ENCODE measurements at places on chromosomes 1 and 21.
A peak's percentile ranks its signal among the peaks of the same experiment; 100 is the strongest.

DNA sequence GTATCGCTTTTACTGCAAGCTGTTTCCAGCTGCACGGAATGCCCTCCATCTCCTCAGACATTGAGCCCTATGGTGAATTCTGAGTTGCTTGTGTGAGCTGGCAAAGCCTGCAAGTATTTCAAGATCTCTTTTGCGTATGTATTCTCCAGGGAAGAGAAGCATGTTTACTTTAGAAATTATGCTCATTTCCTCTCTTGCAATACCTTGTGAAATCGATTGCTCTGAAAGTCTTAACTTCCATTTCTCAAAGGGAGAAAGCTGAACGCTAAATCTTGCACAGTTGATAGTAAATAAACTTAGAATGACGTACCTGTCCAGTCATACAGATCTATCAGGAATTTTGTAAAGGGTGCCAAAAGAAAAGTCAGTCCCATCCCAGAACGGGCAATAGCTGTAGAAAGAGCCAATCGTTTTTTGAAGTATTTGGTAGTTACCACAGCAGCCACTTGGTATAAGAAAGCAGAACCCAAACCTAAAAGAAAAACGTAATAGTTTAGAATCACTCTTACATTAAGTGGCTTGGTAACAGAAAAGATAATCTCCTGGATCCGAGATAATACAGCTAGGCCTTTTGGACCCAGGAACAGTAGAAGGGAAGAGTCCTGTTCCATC, 10.0 kb downstream of the SLC16A4 start:
- peak; percentile 15 for DNase-seq

- no peak for DNase-seq
Measured at GRCh38 chr1:9416506-9416905, 122.8 kb upstream of the SLC25A33 start.

- peak; percentile 88 for DNase-seq
Measured at GRCh38 chr1:227192163-227192562, 126.1 kb downstream of the CDC42BPA start.

DNA sequence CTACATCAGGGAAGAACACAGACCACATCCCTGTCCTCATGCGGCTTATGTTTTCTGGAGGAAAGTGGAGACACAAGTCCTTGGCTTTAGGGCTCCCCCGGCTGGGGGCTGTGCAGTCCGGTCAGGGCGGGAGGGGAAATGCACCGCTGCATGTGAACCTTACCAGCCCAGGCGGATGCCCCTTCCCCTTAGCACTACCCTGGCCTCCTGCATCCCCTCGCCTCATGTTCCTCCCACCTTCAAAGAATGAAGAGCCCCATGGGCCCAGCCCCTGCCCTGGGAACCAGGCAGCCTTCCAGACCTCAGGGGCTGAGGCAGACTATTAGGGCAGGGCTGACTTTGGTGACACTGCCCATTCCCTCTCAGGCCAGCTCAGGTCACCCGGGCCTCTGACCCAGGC, 45.5 kb downstream of the TNNT2 start:
- DNase-seq = no peak

GRCh38 chr1:94101613-94102525, 19.1 kb downstream of the ABCA4 start:
- no peak for DNase-seq

DNA sequence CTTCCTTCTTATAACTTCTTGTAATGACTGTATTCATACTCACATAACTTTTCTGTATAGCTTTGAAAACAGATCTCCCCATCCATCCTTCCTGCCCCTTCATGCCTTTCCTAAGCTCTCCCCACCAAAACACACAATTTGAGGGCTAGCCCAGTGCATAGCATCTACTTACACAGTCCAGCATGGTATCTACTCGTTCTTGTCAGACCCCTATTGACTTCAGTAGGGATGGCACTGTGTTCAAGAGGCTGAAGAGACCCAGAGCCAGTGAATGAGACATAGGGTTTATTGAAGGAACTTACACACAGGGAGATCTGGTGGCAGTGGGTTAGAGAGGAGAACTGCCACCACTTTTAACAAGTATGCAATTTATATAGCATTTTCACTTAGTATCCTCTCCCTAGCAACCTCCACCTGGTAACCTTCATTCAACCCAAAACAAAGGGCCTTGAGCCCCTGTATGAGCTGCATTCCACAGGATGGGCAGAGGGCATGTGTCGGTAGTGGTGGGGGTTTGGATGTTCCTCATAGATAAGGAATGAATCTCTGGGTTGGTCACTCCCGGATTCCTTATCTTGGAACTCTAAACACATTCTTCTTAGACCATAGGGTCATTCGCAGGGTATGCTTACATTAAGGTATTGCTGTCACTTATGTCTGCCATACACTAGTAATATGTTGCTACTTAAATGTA, 64.9 kb upstream of the GNG12 start:
- DNase-seq = no peak

DNA sequence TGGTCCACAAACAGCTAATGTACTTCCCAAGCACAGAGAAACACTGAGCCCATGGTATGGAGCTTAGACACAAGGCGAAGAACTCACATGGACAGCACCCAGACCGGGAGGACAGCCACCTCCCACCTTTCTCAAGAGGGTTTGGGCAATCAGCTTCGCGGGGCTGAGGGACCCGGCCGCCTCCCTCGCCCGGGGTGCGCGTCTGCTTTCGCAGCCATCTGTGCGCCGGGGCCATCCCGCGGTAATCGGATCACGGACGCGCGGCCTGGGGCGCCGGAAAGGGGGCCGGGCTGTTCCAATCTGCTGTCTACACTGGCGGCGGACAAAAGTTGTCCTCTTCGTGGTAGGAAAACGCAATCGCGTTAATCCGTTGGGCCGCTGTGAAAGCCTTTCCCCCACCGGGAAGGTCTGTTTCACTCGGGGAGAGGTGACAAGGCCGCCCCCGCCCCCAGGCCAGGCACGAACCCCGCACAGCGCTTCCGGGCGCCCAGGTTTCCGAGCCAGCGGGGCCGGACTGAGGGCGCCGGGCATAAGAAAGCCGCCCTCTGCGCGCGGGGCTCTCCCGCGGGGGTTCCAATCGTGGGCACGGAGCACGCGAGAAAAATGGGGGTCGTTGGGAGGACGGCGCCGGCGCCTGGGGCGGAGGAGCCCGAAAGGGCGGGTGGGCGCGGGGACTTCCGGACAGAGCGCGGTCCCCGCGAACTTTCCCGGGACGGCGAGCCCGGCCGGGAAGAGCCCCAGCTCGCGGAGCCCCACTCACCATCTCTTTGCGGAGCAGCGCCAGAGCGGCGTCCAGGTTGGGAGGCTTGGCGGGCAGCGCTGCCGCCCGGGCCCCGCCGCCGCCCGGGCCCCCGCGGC, 664 bp downstream of the FAM89A start:
- DNase-seq = peak; percentile 57

DNA sequence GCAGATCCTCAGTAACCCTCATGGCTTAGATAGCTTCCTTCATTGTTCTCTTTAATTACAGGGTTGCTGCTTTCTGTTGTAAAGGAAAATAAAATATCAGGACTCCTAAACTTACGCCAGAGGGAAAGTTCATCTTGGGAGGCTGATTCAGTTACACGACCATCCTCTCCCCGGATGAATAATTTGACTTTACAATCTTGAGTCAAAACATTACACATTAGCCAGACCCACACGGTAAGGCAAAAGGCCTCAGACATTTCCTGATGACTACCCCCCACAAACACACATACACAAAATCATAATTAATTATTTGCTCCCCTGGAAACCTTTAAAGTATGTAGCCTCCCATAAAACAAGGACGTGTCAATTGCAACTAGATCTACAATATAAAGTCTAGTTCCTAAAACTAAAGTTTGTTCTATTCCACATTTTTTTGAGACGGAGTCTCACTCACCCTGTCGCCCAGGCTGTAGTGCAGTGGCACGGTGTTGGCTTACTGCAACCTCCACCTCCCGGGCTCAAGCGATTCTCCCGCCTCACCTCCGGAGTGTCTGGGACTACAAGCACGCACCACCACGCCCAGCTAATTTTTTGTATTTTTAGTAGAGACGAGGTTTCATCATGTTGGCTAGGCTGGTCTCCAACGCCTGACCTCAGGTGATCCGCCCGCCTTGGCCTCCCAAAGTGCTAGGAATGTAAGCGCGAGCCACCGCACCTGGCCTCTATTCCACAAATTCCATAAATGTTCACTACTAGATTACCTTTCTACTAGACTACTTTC, 830 bp upstream of the PRDX1 start:
- no peak for DNase-seq

DNA sequence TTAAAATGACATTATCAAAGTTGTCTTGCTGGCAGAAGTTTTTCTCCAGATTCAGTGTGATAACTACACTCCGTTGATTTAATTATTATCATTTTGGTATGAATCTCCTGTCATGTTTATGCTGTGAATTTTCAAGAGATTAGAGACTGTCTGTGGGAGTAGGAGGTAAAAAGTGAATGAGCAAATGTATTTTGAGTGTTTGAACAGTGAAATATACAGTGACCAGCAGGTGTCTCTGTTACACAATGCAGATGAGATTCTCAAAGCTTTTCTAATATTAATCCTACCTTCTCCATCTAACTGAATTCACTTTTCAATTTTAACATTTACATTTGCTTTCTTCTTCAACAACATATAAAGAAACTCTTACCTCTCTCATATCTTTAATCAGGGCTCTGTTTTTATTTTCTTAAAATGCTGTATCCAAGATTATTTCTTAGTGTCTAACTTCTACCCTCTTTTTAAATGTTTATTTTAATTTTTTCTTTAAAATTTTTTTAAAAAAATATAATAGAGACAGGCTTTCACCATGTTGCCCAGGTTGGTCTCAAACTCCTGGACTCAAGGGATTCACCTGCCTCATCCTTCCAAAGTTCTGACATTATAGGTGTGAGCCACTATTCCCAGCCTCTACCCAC, 20.9 kb upstream of the HSPA13 start:
- DNase-seq = peak; percentile 81

DNA sequence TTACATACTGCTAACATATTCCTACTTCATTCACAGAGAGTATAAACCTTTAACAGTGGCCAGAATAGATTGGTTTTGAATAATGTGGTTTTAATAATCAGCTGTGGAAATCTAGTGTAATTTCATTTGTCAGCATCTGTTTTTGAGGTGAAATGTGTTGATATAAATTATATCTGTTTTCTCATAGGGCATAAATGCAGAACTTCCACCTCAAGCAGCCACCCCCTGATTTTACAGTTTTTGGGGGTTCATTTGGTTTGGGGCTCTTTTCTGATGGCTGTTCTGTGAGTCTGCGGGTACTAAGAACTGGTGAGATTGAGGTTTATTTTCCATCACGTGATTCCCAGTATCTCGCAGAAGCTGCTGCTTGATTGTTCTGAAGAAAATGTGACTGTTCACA, 23.2 kb downstream of the EDARADD start:
- no peak for DNase-seq

DNA sequence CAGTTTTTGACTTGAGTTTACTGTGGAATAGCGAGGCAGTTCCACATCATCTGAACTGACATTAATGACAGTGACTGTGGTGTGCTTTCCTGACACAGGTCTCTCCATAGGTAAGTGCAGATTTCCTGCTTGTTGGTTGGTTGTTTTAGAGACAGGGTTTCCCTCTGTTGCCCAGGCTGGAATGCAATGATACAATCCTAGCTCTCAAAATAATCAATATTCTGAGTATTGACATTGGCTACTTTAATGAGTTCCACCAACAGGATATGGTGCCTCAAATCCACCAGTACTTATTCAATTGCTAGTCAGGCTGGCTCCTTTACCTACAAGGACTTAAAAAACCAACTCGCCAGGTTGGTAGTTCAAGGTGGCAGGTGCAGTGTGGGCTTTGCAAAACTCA, 63.8 kb downstream of the CLSTN1 start:
- no peak for DNase-seq

DNA sequence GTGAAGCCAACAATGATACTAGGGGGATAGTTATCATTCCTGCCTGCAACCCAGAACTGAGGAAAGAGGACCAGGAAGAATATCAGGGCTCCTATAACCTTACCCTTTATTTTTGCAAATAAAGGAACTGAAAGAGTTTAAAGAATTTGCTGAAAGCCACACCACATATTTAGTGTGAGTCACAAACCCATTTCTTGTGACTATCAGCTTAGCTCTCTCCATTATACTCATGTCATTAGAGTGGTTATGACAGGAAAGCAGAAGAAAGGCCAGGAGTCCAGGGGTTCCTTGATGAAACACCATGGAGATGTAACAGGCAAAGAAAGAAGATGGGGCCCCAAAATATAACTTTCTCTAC, 141.1 kb upstream of the SAMSN1 start:
- no peak for DNase-seq

DNA sequence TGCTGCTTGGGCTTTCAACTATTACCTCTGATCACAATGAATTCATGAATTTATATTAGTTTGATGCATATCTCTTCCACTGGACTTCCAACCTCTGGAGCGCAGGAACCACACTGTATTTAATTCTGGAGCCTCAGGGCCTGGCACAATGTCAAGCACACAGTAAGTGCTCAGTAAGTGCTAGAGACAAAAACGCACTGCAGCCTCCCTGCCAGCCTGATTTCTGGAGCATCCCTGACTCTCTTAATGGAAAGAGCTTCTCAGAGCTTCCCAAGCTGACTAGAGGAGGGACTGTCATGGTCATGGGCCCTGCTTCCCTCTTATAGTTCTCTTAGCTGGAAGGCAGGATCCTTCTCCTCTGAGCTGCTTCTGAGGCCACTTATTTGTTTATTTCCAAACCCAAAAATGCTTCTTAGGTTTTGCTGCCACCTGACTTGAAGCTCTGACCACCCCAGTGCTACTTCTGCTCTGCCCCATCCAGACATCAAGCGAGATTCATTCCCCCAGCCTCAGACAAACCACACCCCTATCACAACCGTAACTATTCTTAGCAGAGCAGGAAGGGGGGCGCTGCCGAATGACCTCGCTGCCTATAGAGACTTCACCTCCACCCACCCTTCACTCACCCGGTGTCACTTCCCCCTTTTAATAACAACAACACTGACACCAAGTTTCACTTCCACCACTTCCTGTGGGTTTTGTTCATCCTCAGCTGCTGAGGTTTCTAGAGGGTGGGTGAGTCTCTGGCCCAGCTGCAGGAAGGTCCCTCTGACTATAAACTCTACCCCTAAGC, 33.6 kb downstream of the NUAK2 start:
- DNase-seq = peak; percentile 83

DNA sequence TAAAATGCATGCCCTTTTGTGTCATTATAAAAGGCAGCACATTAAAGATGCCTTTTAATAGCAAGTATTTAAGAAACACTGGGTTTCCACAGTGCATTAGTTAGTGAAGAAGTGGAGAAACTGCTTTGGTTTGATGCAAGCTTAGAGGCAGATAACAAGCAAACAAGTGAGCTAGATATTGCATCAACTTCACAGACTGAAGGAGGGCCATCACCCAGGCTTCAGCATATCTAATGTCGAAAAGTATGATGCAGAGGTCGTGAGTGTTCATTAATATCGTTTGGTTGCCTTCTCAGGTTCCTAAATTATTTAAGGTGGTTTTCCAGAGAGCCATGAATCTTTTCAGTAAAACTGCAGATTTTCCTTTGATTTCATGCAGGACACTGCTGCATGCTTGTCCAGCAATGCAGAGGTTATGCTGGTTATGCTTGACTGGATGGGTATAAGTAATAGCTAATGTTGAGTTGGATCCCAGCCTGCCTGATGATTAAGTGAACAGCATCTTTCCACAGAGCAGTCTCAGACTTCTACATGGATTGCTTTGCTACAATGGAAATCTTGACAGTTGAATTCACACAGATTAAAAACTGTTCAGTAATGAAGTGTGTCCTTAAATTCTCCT, 69.7 kb upstream of the IPO9 start:
- no peak for DNase-seq
